ENCODE measurements at places on chromosomes 3 and 15.

DNA sequence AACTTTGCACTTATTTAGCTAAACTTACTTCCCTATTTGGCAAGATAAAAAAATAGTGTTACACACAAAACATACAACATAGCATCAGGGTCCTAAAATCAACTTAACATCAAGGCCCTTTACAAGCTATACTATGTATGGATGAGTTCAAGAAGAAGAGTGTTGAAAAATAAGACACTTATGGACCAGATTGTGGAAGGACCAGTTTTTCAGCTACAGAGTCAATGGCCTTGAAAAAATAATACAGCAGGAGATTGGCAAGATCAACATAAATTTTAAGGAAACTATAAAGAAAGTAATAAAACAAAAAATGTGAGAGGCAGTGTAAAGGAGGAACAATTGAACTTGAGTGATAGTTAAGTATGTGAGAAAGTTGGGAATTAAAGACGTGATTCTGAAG, 66.3 kb upstream of the BBX start:
- no peak for DNase-seq

DNA sequence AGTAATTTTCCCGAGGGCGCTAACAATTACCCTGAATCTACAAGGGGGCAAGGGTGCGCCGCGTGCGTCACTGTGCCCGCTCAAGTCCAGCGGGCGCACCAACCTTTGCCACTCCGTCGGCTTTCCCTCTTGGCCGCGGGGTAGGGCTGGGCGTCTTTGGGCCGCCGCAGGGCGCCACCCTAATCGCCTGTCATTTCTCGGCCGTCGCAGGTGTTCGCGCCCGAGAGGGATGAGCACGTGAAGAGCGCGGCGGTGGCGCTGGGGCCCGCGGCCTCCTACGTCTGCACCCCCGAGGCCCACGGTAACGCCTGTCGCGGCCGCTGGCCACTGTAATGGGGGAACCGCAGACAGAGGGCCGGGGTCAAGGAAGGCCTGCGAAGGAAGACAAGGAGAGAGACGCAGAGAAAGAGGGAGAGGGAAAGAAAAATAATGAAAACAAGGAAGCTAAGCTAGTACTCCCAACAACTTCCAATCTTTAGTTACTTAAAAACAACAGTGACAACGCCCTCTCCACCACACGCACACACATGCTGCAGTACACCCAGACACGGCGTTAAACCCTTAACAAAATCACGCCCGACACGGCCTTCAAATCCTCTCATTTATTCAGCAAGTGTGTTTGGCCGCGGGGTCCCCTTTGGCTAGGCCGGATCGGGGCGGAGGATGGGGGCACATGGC, 3.8 kb downstream of the SKOR1 start:
- DNase-seq = no peak

GRCh38 chr3:71463617-71464016, 119.9 kb downstream of the FOXP1 start:
- no peak for DNase-seq

GRCh38 chr3:109175411-109175810, 38.9 kb downstream of the C3orf85 start:
- no peak for DNase-seq

GRCh38 chr3:18019161-18019495, 276.7 kb upstream of the TBC1D5 start:
- DNase-seq = no peak

DNA sequence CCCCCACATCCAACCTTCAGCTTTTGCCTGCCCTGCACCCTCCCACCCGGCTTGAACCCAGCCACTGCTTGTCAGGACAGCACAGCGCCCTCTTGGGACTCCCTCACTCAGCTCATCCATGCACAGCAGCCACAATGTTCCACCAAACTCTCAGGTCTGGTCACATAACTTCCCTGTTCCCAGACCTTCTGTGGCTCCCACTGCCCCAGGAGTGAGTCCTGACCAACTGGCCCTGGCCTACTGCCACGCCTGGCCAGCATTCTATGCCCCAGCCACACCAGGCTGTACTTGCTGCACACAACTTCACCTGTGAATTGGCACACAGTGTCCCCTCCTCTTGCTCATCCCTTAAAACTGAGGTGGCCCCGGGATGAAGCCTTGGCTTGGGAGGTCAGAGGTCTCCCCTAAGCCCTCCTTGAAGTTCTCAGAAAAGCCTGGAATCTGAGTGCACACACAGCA, 21.0 kb downstream of the PLXNB1 start:
- no peak for DNase-seq

GRCh38 chr3:190554197-190554596, 40.3 kb downstream of the IL1RAP start:
- DNase-seq = no peak

DNA sequence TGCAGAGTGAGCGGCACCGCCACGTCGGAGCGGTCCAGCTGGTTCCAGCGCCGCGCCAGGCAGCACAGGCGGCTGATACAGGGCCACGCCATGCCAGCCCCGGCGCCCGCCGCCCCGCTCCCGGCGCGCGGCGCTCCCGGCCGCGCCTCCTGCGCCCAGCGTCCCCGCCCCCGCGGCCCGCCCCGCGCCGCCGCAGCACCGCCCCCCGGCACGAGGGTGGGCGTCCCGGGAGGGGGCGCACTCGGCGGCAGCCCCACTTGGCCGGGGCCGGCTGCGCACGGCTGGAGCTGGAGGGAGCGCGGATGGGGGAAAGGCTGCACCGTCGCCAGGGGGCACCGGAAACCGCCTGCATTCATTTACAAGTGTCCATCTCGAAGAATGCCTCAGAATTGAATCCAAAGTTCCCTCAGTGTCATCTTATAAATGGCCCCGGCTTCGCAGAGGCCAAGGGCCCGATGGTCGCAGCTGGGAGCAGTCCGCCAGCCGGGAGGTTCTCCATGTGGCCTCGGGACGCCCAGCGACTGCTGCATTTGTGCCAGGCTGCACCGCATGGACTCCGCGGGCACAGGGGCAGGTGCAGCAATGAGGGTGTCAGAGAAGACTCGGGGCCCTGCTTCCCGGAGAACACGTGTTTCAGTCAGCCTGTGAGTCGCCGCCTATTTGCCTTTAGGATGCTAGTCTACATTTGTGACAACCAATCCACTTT, at the start of gene MAP6D1:
MAP6D1 (minus strand) TSS at position 122 of the 706 bp plus-strand sequence; CDS start at position 92, 30 bp downstream.
- DNase-seq = no peak

All from cortex of kidney (tissue), 1 donor.